Stimulated activated CD4-positive, alpha-beta T cell treated with anti-CD3 and anti-CD28 coated beads, TNF-alpha, amount 100 ng/mL, for 4 hours (primary cell): ENCODE measurements at places on chromosomes 16 and 17.
A peak's percentile ranks its signal among the peaks of the same experiment; 100 is the strongest.

- no peak for DNase-seq
Observed at GRCh38 chr17:73706428-73706827, 62.2 kb upstream of the SDK2 start.

DNA sequence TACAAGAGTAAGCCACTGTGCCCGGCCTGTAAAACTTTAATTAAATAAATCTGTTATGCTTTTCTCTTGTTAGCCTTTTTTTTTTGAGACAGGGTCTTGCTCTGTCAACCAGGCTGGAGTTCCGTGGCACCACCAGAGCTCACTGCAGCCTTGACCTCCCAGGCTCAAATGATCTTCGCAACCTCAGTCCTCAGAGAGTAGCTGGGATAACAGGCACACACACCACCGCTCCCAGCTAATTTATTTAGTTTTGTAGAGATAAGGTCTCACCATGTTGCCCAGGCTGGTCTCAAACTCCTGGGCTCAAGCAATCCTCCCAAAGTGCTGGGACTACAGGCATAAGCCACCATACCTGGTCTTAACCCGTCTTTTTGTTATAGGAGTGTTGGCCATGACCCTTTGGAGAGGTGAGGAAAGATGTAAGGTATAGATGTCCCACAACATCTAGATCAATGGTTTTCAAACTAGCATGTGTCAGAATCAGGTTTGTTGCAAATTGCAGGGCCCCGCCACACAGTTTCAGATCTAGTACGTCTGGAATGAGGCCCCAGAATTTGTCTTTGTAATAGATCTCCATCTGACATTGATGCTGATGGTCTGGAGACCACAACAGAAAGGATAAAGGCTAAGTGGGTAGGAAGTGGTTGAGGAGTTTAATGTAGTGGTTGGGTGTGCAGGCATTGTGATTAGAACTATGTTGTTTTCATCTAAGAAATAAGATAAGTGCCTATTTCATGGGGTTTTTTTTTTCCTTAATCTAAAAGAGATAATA, 4.3 kb upstream of the GGA2 start:
- no peak for DNase-seq

GRCh38 chr17:70130289-70130688, 39.0 kb upstream of the KCNJ2 start:
- DNase-seq = no peak

DNA sequence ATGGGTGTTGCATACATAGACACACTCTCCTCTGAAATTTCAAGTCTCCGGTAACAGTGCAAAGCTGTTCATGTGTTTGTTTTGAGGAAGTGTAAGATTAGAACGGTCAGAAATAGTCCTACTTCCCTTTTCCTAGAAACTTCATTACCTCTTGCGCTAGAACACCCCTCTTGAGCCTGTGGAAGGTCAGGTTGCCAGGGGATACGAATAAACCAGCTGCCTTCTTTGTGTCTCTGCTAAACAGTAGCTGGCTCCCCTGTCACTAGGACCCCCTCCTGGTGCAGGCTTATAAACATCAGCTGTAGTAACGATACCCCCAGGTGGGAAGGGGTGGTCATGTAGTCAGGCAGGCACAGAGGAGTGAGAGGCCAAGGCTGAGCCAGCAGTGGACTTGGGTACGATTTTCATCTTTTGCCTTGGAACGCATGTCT, 113.4 kb upstream of the RCVRN start:
- no peak for DNase-seq

DNA sequence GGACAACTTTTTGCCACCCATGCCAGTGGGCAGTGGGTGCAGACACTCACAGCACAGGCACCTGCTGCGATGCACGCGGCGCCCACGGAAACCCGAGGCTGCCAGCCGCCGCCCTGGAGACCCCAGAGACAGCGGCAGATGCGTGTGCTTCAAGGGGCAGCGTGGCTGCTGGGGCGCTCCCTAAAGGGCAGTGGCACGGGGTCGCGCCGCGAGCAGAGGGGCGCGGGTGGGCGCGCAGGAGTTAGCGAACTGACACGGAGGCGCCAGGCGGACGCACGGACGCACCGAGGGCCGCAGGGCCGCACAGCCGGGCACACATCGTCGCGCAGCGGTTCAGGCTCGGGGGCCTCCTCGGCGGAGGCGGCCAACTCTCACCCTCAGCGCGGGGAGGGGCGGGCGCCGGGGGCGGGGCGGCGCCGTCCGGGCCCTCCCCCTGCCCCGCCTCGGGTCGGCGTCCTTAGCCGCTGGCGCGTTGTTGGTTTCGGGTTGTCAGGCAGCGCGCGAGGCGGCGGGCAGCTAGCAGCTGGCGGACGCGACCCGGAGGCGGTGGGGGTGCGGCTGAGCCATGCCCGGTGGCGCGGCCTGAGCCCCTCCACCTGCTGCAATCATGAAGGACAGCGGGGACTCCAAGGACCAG, at the start of gene KIF19:
Gene KIF19, plus strand, starts transcription at position 484 of the 637 bp plus-strand sequence. Its CDS starts 124 bp downstream, at position 608.
- peak; percentile 25 for DNase-seq

GRCh38 chr17:39563476-39563875, 44.2 kb downstream of the NEUROD2 start:
- no peak for DNase-seq

DNA sequence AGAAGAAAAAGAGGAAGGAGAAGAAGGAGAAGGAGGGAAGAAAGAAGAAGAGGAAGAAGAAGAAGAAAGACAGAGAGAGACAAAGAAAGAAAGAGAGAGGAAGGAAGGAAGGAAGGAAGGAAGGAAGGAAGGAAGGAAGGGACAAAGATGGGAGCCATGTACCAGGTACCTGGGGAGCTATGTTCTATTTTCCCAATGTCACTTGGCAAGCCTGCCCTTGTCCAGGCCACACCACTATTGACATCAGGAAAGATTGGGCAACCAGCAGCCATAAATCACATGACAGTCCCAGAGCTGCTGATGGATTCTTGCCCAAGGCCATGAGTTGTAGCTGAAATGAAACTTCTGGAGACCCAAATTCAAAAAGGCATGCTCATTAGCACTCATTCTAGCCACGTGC, 2.7 kb upstream of the CES1 start:
- no peak for DNase-seq

DNA sequence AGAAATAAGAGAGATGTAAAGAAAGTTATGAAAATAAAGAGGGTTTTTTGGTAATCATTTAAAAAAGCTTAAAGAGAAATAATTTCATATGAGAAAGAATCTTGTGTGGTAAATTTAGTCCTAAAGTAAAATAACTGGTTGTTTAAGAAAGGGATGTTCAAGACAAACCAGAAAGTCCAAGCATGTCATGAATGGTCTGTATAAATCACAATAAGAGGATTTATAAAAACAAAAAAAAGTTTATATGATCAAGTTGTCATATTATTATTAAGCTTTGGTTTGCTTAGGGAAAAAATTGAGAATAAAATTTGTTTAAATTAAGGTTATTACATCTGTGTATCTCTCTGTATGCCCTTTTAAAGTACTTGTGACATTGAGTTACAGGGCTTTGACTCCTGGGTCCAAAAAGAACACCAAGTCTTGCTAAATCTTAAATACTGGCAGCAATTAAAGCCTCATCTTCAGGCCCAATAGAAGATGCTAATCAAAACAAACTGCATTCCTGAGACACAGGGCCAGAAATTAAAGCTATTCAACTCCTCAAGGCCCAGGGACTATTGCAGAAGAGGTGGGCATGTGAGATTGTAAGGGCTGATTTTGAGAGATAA, 15.6 kb upstream of the TRIM25 start:
- DNase-seq = no peak

DNA sequence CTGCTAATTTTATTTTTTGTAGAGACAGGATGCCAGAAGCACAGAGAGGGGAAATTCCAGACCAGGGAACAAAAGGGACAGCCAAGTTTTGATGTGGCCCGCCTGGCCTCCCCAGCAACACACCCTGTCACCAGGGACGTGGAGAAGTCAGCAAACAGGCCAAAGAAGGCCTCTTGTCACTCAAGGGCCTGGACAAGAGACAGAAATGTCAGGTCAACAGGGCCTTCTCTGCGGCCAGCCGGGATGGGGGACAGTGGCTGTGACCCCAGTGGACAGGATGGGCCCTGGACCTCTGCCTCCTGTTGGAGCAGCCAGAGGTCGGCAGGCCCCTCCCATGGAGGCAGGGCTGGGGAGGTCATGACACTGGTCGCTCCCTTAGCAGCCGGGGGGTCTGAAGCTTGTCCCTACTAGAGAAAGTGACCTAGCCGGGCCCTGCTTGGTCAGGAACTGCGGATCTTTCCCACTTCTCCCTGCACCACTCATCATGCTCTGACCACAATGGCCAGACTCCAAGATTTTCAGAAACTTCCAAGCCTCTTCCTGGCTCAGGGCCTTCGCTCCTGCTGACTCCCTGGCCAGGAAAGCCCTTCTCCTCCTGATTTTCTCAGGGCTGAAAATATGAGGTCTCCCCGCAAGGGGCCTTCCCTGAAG, 9.2 kb upstream of the TVP23A start:
- no peak for DNase-seq

DNA sequence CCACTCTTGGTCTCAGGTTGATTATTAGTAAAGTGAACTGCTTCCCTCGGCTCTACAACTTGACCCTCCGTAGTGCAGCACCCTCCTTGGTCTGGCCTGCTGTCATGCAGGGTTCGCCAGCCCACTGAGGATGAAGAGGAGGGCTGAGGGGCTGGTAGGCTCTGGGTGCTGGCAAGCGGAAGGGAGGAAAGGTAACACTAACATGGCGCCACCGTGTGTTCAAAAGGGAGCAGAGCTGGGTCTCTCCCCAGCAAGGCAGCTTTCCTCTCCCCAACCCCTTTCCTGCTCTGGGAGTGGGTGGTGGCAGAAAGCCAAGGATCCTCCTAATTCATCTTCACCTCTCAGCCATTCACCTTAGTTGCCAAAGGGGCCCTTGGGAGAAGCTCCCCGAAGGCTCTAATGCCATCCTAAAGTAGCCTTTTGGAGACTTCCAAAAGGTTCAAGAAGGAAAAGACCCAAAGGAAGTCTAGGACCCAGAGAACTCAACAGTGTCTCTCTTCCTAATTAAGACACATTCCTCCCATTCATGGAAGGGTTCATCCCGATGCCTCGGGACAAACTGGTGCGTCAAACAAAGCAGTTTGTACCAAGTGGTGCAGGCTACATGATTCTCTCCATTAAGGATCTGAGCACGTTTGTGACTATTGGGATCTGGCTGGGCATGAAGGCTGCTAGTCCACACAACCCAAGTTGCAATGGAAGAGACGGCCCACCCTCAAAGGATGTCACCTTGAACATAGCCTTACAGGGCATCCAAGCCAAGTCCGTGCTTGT, 90.8 kb upstream of the TOB1 start:
- peak; percentile 36 for DNase-seq

GRCh38 chr17:55089256-55089655, 120.7 kb downstream of the STXBP4 start:
- no peak for DNase-seq

DNA sequence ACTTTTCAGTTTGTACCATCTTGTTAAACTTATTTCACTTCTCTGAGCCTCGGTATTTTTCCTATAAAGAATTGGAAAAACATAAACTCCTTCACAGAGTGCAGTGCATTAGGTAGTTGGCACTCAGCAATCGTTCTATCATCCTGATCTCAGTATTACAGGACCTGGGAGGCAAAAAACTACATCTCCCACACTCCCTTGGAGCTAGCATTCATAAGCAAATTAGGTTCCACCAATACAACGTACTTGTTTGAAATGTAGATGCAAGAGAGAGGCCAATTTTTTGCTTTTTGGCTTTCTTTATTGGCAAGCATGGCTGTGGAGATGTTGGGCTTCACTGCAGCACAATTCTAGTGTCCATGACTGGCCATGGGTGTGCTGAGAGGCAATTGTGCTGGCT, 285.2 kb downstream of the CA10 start:
- DNase-seq = no peak

GRCh38 chr16:74500907-74501306, 79.6 kb upstream of the CLEC18B start:
- DNase-seq = no peak

DNA sequence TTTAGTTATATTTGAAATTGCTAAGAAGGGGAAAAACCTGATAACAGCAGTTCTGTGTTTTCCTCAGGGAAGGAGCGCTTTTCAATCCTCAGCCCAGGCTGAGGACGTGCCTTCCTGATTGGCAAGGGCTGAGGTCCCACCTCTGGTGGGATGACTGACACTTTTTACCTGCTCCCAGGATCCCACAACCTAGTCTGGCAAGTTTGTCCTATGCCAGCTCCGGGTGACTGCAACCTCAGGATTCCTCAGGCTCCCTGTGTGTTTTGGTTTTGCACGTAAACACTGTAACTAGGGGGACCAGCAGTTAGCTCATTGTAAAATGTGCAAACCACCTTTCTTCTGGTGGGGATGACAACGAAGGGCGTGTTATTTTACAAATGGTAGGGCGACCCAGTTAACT, 7.5 kb downstream of the MARCHF10 start:
- DNase-seq = no peak

DNA sequence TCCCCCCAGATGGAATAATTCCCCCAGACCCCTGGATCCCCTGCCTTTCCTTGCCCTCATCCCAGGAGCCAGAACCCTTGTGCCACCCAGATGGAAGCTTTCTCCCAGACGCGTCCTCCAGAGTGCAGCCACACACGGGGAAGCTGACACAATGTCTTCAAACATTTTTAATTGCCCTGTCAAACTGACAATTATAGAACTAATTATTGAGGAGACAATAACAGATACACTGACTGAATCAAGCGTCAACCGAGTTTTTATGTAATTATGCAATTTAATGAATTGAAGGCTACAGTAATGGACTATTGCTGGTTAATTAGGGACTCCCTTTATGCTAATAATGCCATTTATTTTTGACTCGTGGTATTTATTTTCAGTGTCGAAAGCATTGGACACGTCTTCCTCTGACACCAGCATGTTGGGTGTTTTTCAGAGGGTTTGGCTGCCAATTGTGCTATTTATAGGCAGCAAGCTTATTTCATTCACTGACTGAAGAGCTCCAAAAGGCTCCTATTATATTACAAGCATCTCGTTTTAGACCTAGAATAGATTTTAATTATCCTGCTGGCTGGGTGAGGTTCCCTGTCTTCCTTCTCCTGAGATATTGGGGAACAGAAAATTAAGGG, 298.2 kb upstream of the C16orf82 start:
- no peak for DNase-seq

DNA sequence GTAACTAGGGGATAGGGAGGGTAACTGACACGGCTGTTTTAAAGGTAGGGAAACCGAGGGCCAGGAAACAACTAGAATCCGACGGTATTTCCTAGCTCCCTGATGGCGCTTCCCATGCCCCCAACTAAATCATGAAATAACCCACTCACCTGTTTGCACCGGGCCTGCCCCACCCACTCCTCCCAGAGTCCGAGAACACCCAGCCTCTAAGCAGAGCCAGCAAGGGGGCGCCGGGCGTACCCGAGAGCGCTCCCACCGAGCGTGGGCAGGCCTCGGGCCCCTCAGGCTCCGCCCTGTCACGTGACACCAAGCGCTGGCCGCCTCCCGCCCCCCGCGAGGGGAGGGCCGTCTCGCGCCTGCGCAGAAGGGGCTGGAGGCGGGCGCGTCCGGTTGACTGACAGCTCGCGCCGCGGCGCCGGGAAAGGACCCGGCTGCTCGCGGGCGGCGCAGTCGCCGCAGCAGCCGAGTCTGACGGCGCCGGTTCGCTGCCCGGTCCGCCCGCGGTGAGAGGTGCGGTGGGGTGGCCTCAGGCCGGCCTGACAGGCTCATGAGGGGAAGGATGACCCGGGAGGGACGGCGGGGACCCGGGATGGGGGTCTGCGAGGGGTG, at the start of gene KIAA0513:
Gene KIAA0513, plus strand, starts transcription at position 447 of the 609 bp plus-strand sequence. CDS start 39,277 bp downstream, outside the sequence.
- DNase-seq = peak; percentile 94
